ACHN (cell line): ENCODE measurements at places on chromosomes 3 and 15.
A peak's percentile ranks its signal among the peaks of the same experiment; 100 is the strongest.

DNA sequence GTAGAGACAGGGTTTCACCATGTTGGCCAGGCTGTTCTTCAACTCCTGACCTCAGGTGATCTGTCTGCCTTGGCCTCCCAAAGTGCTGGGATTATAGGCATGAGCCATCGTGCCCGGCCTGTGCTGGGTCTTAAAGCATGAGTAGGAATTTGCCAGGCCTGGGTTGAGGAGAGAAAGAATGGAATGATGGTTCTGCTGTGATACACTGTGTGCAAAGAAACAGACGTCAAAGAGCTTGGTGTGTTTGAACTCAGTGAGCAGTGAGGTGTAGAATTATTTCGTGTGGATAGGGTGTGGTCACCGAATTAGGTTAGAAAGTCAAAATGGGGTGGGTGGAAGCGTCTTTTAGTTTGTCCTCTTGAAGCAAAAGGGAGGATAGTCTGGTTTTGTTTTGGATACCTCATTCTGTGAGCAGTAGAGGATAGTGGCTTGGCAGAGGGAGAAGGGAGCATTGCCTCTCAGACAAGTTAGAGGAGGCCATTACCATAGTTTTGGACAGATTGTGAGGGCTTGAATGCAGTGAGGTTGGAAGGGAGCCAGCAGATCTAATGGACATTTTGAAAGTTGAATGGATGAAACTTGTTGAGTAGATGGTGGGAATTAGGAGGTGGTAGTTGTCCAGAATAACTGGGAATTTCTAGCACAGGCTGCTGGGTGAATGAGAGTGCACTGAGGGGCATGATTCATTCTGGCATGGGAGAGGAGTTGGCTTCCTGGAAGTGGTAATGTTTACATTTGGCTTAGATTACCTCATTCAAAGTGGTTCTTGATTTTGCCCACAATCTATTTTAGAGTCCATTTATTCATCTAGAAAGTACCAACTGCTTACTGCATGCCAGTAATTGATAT is 27.2 kb downstream of the AKAP13 start:
- peak; percentile 74 for DNase-seq

- DNase-seq, result no peak
Measured at GRCh38 chr15:77615472-77615871, 17.2 kb downstream of the LINGO1 start.

DNA sequence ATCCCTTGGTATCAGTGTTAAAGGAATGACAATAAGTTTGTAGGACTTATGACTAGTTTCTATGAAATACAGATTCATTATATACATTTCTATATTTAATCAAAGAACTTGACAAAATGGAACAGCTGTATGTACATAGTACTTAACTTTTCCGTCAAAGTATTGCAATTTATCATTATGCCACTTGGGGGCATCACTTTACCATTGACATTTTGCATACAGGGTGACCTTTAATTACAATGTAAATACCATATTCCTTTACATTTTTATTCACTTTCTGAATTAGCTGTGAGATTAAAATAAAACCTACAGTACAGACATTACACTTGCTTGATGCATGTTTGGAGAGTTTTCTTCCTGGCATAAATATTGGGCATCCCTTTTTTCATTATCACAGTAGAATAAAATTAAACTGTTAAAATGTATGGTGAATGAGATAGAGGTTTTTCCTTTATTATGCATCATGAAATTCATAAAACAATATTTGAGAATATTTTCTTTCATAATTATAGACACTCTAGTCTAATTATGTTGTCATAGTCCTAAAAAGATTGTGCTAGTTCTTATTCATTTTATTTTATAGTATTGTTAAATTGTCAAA is 6.9 kb downstream of the NEK11 start:
- DNase-seq, result peak; percentile 56

GRCh38 chr3:56825567-56826438 is 24.1 kb upstream of the ARHGEF3 start:
- no peak for DNase-seq

GRCh38 chr15:89672221-89673164 is 6.7 kb downstream of the PLIN1 start:
- no peak for DNase-seq

DNA sequence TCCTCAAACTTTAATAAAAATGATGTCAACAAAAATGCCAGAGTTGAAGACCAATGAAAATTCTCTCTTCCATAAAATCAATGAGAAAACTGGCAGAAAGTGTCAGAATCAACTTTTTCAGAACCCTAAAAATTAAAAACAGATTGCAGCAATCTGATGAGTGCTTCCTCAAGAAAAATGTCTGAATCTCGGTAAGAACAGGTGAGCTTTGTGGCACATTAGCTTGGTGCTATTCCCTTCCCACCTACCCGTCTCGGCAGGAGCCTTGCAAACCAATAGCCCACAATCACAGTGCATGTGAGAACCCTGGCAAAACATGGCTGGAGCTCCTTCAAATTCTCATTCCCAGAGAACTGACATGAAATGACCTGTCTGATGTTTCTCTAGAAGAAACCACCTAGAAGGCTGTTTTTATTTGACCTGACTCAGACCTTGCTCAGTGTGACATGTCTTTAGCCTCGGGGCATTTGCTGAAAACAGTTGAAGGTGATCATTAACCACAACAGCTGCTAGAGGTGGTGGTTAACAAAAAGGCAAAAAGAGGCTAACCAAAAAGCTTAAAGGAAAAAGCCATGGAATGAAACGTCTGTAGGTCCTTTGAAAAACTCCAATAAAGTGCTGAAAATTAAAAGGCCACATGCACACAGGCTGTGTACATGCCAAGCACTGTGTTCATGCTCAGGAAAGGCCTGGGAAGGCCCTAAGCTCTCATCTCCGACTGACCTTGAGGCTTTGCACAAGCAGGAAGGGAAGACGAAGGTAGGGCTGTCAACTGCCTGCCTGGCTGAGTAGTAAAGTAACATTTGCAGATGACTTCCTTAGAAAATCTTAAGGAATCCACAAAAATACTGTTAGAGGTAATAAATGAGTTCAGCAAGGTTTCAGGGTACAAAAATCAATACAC is 253.0 kb upstream of the NSMCE3 start:
- peak; percentile 51 for DNase-seq

DNA sequence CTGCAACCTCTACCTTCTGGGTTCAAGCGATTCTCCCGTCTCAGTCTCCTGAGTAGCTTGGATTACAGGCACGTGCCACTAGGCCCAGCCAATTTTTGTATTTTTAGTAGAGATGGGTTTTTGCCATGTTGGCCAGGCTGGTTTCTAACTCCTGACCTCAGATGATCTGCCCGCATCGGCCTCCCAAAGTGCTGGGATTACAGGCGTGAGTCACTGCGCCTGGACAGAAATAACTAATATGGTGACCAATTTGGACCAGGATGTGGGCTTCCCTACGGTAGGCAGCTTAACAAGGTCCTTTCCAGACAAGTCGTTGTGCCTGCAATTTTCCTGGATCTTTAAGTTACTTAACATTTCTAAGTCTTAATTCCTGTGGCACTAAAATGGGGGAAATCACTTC is 14.8 kb downstream of the WDR53 start:
- DNase-seq, result no peak

GRCh38 chr3:158768361-158768787 is 33.5 kb upstream of the MFSD1 start:
- DNase-seq, result peak; percentile 18

DNA sequence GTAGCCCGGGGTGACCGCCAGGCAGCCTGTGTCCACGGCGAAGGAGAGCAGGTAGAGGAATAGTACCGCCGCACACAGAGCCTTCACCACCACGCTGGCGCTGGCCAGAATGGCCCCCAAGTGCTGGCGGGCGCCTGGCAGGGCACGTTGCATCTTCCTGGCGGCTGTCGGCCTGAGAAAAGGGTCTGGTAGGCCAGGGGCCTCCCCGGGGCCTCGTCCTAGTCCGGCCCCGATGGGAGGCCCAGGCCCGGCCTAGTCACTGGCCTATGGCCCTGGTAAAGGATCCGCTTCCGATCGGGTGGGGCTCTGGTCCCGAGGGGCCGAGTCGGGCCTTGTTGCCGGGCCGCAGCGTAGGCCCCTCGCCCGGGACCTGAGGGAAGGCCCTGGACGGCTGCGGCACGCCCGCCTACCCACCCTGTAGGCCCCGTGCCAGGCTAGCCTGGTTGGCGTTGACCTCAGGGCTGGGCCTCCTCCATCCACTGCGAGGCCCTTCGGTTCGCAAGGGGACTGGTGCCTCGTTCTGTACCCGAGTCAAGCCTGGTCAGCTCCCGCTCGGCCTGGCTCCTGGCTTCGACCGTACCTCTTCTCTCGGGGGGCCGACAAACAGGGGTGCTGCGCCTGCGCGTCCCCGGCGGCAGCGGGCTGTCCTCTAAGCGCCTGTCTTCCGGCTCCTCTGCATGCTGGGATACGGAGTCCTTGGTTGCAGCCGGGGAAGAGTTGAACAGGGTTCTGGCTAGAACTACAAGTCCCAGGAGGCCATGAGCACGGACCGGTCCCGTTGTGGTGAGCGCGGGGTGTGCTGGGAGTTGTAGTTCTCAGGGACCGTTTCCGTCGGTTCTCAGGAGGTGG is at the start of gene TMEM115:
Gene TMEM115 (minus strand): TSS at position 611 of the 849 bp plus-strand sequence. CDS start 458 bp downstream, at position 153.
- peak; percentile 96 for DNase-seq

GRCh38 chr3:138034918-138035317 is 25.0 kb downstream of the CLDN18 start:
- no peak for DNase-seq

DNA sequence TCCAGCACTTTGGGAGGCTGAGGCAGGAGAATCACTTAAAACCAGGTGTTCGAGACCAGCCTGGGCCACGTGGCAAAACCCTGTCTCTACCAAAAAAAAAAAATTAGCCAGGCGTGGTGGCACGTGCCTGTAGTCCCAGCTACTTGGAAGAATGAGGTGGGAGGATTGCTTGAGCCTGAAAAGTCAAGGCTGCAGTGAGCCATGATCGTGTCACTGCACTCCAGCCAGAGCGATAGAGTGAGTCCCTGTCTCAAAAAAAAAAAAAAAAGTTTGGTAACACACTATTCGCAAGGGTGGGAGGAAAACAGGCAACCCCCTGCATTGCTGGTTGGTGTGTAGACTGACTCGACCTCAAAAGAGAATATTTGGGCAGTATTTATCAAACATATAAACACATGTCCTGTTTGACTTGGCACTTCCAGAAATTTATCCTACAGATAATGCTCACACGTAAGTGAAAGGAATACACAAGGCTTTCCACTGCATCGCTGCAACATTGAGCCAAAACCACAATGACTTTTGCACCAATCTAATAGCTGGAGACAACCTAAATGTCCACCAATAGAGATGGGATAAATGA is 3.1 kb upstream of the ANPEP start:
- no peak for DNase-seq
